ENCODE measurements at places on chromosomes 16 and 17.

GRCh38 chr16:70804734-70805169 lies 3.8 kb upstream of the VAC14 start:
- DNase-seq, result no peak

DNA sequence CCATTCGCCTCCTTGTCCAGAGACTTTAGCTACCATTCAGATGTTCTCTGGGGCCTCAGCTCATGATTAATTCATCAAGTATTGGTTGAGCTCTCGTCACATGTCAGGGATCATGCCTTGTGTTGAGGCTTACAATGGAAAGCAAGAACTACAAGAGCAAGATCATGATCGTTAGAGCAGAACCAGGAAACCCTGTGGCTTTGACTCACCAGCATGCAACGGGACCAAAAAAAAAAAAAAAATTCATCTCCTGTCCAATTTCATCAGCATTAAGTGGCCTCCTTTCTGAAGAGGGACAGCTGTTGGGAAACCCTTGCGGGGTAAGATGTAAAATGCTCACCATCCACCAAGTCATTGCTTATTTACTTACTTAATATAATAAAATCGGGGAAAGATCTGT lies 12.1 kb upstream of the USP10 start:
- DNase-seq, result no peak

DNA sequence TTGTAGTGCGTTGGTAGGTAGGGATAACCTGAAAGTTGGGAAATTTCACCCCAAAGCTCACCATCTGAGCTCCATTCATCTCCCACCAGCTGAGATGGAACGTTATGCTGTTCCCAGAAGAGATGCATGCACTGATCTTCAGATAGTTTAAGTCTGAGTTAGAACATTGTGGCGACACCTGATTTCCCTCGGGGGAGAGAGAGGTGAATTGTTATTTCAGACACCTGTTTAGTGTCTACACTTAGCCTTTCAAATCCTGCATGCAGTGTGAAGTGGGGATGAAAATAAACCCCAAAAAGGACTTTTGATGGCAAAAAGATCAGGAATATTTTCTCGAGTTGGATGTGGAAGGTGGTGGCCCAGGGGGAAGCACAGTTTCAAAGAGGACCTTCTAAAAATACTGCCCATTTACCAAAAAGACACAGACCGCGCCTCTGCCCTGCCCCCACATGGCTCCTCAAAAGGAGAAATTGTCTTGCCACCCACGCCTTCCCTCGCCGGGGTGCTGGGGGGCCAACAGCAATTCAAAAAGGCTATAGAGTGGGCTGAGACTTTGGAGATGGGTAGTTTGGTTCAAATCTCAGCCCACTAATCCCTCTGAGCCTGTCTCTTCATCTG lies 11.4 kb downstream of the CIITA start:
- no peak for DNase-seq

GRCh38 chr16:8775359-8775758 lies 22.1 kb downstream of the TMEM186 start:
- DNase-seq, result no peak

DNA sequence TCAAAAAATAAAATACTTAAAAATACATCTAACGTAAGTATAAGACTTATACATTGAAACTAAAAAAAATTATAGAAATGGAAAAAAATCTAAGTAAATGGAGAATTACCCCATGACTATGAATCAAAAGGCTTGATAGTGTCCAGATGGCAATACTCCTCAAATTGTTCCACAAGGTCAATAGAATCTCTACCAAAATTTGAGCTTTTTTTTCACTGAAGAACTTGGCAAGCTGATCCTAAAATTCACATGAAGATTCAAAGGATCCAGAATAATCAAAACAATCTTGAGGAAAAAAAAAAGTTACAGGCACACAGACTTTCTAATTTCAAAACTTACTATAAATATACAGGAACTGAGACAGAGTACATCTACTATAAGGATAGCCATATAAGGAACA lies 448.4 kb upstream of the CDH11 start:
- DNase-seq, result no peak

DNA sequence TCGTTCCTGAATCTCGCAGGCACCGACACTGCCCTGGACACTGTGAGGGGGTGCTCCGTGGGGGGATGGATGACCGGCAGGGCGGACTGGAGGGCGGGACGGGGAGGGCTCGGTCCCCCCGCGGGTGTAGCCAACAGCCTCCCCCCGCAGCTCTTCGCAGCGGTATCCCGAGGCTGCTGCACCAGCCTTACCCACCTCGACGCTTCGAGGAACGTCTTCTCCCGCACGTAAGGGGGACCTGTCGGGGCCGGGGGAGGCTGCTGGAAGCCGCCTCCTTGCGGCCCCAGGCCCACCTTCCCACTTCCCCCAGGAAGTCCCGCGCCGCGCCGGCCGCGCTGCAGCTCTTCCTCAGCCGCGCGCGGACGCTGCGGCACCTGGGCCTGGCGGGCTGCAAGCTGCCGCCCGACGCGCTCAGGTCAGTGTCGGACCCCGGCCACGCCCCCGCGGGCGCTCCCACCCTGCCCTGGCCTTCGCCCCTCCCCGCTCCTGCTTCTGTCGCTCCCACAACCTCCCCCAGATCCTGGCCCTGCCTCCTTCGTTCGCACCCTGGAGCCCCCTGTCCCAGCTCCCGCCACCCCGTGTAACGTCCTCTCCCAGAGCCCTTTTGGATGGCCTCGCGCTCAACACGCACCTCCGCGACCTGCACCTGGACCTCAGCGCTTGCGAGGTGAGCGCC lies 3.3 kb downstream of the CARMIL2 start:
- no peak for DNase-seq

- no peak for DNase-seq
These were observed 50.0 kb downstream of the WNT3 start for GRCh38 chr17:46768540-46768870.

GRCh38 chr17:67461228-67461780 lies 84.2 kb downstream of the PITPNC1 start:
- DNase-seq, result no peak

DNA sequence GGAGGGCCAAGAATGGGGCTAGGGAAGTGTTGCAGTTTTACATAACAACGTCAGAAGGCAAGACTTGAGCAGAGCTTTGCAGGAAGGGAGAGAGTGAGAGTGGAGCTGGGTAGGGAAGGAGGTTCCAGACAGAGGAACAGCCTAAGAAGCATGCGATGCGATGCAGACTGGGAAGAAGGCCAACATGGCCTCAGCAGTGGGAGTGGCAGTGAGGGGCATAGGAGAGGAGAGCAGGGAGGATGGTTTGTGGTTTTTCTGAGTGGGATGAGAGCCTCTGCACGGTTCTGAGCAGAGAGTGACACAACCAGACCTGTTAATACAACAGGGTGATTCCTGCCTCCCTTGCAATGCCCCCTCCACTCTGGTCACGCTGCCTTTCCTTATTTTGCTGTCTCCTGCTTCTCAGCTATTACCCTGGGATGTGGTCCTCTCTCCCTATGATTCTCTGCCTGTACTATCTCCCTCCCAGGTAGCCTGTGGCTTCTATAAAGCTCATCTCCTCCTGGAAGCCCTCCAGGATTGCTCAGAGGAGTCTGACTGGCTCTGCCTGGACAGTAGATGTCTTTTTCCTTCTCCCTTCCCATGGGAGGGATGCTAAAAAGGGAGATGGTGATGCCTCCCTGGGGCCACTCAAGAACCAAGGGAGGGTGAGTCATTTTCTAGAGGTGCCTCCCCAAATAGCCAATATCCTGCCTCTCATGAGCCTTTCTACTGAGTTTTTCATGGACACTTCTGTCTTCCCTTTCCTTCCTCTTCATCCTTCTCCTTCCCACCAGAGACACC lies 38.7 kb upstream of the NGFR start:
- no peak for DNase-seq

- DNase-seq, result no peak
These were observed 84.4 kb downstream of the OR1D5 start for GRCh38 chr17:2978991-2979390.

DNA sequence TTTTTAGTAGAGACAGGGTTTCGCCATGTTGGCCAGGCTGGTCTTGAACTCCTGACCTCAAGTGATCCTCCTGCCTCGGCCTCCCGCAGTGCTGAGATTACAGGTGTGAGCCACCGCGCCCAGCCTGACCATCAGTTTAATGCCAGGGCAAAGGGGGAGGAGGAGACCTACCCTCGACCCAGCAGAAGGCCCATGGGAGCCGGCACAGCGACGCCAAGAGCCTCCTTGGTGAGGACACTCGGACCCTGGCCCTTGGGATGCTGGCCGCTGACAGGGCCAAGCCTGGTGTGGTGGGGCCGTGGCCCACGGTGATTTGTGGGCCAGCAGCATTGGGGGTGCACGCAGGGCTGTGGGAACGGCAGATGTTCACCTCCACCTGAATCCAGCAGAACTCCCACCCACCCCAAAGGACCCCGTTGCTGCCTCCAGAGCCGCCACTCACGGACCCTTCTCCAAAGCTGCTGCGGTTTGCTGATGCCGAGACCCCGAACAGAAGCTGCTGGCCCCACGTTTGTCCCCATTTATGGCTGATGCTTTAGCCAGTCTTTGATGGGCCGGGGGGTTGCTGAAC lies 20.0 kb downstream of the UTS2R start:
- DNase-seq, result no peak

DNA sequence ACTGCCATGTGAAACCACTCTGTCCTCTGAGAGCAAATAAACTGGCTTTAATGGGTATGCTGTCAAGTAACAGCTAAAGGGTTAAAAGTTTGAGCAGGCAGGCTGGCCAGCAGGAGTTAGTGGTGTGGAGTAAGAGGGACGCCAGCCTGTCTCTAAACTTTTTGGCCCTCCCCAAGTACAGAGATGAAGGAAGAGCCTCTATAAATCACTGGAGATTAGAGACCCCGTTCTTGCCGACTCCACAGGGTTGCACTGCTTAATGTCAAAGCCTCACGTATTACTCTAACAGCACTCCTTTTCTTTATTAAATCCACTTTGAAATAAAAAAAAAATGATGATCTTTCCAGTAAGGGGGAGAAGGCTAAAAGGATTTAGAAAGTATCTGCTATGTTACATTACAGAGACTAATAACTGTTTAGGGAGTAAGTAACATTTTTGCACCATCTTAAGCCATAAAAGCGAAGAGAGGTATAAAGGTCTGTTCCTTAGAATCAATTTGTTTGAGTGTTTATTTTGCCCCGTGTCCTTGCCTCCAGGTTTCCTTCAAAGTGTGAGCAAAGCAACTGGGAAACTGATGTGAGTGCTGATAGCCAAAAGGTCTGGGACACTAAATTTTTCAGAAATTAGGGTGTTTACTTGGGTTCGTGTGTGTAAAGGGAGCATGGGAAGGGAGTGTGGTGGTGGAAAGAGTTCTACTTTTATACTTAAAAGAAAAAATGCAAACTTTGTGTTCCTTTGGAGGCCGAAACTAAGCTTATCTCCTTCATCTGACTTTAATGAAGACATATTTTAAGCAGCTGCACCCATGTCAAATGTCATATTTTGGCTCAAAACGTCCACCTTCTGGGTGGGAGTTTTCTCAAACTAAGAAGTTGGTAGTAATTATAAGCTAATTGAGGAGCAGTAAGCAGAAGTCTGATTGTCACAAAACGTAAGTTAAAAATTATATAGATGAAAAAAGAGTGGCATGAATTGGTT lies 109.9 kb upstream of the TBX2 start:
- no peak for DNase-seq

DNA sequence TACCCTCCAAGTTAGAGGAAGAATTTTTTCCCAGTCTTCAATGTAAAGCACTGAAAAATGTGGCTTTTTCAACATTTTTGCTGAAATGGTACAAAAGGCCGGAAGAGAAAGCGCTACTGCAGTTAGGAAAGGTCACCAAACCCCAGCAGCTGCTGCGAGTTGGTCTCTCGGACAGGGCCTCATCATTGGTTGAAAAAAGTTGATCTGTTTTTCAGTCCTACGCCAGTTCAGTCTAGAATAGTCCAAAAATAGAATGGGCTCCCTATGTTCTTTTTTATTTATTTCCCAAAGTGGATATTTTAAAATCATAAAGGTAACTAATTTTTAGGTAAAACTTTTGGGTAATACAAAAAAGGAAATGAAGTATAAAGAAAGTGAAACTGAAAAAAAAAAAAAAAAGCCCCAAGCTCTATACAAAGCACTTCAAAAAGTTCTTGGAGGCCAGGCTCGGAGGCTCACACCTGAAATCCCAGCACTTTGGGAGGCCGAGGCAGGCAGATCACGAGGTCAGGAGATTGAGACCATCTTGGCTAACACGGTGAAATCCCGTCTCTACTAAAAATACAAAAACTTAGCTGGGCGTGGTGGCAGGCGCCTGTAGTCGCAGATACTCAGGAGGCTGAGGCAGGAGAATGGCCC lies 17.4 kb downstream of the ADAP2 start:
- no peak for DNase-seq

GRCh38 chr17:47650525-47651522 lies 1.1 kb downstream of the KPNB1 start:
- peak; percentile 80 for DNase-seq

GRCh38 chr17:20123209-20123608 lies 114.0 kb downstream of the SPECC1 start:
- no peak for DNase-seq

DNA sequence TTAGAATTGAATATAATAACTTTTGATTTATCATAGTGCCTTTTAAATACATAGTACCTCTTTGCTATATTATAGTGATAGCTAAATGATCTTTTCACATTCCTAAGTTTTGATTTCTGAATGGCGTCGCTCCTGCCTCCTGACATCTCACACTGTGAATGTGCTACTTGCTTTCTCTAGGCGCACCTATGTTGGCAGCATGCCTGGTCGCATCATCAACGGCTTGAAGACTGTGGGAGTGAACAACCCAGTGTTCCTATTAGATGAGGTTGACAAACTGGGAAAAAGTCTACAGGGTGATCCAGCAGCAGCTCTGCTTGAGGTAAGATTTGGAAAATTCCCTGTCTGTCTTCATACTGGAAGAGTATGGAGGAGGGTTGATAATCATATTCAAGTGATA lies 29.8 kb upstream of the ABCC11 start:
- DNase-seq, result no peak

GRCh38 chr16:66308096-66308495 lies 58.4 kb upstream of the CDH5 start:
- DNase-seq, result no peak

DNA sequence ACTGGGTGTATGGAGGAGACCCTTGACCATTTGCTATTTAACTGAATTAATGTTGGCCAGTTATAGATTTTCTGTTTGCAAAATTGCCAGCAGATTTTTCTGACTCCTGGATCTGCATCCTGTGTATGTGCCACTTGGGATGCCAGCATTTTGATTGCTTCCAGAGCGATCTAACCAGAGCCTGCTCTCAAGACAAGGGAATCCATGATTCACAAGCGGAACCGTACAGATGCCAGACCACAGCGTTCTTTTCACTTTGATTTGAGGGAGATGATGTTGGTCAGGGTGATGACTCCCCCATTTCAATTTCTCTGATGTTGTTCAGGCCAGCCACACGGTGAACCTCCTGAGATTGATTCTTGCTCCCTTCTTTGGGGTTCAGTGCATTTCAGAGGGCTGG lies 228.7 kb downstream of the CDH13 start:
- DNase-seq, result no peak

- no peak for DNase-seq
These were observed 26.1 kb downstream of the XYLT1 start for GRCh38 chr16:17444658-17445057.

GRCh38 chr17:14417336-14417735 lies 116.5 kb downstream of the HS3ST3B1 start:
- DNase-seq, result no peak

- DNase-seq, result no peak
These were observed 63.4 kb downstream of the CYTH1 start for GRCh38 chr17:78718575-78719208.

Data from NCI-H2081 treated with DMSO at 0.1 percent for 48 hours (cell line).